ENCODE measurements at places on chromosomes 7 and 10.
A peak's percentile ranks its signal among the peaks of the same experiment; 100 is the strongest.

DNA sequence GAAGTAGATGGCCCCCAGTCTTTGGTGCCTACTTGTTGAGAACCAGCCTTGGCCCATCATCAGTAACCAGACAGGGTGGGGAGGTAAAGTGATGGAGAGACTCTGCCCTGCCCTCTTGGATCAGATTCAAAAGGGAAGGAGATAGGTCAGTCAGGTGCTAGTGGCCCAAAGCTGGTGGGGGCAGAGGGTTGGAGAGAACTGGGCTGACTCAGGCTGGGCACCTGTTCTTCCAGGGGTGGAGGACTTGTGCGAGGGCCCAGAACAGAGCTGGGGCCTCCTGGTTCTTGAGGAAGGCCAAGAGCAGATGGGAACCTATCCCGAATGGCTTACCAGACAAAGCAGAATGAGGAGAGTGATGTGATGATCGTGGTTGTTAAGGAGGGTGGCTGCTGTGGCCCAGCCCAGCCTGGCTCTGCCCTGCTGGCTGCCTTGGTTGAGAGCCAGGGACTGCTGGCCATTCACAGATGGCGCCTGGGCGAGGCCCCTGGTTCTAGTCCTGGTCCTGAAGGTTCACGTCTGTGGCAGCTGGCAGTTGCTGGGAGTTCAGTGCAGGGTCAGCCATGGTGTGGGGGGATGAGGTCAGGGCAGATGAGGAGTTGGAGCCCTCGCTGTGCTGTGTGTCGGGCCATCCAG, 36.6 kb downstream of the PALD1 start:
- DNase-seq, result no peak

GRCh38 chr10:31083765-31084184, 52.1 kb upstream of the ZNF438 start:
- peak; percentile 32 for DNase-seq

DNA sequence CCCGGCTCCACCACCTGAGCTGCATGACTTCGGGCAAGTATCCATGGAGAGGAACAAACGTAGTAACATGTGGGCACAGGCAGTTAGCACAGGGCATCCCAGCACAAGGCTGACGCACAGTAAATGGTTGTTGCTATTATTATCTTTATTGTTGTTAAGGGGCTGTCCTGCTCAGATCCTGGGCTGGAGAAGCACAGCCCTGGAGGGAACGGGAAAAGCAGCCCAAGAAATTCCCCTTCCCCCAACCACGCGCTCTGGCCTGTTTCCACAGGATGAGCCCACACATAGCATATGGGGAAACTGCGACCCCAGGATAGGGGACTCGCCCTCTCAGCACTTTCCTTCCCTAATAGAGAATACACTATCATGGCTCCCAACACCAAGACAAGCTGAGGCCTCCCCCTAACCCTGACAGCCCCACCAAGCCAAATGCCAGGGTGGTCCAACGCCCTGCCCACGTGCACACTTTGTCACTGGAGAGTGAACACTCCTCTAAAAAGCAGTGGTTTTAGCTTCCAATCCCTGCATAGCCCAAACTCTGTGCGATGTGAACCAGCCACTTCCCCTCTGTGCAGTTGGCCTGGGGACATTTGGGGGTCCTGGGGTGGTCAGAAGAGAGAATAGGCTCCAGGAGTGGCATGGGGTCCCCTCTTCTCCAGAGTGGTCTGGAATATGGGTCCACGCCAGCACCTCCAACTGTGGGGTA, 11.0 kb downstream of the PSD start:
- DNase-seq, result no peak

- DNase-seq, result no peak
Observed at GRCh38 chr7:111958431-111958830, 247.8 kb downstream of the DOCK4 start.

GRCh38 chr7:129426482-129426881, 7.8 kb upstream of the STRIP2 start:
- DNase-seq, result no peak

DNA sequence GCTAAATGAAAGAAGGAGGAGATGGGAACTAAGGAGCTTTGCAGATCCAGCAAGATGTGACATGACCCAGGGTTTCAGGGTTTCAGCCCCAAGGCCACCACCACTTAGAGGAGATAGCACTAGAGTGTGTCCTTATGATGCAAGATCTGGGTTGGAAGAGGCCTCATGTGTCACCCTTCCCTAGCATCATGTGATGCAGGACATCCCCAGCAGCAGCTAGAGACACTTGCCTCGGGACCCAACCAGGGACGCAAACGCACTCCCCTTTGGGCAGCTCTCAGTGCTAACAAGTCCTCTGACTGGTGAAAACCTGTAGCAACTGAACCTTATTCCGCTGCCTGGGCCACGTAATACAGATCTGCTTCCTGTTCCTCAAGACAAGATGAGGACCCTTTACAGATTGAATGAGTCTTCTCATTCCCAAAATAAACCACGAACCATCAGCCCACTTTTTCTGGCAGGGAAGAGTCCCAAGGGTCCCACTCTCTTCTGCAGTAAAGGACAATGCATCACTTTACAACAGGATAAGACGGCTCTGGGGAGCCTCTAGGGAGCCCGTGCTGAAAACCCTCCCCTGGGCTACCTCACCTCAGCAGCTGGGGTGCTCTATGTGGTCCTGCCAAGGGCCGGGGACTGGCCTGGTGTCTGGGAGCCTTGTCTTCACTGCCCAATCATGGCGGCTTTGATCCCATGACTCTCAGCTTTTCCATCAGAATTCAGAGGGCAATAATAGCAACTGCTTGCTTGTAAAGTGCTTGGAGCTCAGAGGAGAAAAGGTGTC, 44.8 kb upstream of the GDF10 start:
- DNase-seq, result no peak

DNA sequence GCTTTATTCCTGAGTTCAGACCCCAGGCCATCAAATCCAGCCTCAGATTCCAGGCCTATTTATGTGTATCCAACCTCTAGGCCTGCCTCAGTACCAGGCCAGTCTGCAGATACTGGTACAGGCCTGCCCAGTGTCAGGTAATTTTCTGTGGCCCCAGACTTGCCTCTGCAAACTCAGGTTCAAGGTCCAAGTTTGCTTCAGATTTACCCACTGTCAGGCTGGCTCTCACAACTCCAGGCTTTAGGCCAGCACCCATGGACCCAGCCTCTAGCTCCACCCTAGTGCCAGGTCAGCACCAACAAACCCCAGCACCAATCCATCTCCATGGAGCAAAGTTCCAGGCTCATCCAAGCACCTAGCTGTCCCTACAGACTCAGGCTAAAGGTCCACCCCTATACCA, 169.7 kb downstream of the ITGB1 start:
- no peak for DNase-seq
